ENCODE measurements at places on chromosomes 7 and 10.

GRCh38 chr10:80500572-80501380 is 36.9 kb upstream of the SH2D4B start:
- DNase-seq = no peak

GRCh38 chr10:106707657-106708056 is 456.8 kb downstream of the SORCS1 start:
- no peak for DNase-seq

GRCh38 chr7:130281260-130281659 is 11.7 kb upstream of the CPA4 start:
- no peak for DNase-seq

DNA sequence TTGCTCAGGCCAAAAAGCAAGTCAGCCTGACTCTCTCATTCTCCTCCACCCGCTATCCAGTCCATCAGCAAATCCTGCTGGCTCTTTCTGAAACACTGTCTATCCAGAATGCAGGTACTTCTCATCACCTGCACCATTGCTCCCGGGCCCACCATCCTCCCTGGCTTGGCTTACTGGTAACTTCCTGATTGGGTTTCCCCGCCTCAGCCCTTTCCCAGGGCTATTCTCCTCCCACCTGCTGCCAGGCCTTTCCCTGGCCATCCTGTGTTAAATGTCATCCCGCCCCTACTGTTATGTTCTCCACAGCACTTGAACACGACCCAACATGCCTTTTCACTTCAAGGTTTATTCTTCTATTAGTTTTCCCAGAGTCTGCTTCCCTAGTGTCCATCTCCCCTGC is 124.0 kb downstream of the CNNM2 start:
- no peak for DNase-seq

DNA sequence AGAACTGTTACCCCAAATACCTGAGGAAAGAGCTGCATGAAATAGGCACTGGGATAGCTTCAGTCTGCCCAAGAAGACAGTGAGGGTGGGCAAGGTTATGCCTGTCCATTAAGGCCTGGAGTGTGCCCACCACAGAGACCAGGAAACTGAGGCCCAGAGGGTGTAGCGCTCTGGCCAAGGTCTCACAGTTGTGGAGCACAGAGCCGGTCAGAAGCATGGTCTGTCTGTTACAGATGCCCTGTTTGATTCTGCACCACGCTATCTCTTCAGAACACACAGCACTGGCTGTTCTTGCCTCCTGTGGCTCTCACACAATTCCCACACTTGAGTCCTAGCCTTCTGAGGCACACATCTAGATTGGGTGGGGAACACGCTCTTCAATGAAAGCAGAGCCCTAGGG is 261.4 kb downstream of the GRID1 start:
- DNase-seq = no peak

- DNase-seq = no peak
Observed at GRCh38 chr10:112615269-112615668, 168.3 kb downstream of the VTI1A start.

- DNase-seq = no peak
Observed at GRCh38 chr7:76310102-76310957, 7.9 kb downstream of the HSPB1 start.

- no peak for DNase-seq
Observed at GRCh38 chr7:44308596-44309270, 16.7 kb downstream of the CAMK2B start.

DNA sequence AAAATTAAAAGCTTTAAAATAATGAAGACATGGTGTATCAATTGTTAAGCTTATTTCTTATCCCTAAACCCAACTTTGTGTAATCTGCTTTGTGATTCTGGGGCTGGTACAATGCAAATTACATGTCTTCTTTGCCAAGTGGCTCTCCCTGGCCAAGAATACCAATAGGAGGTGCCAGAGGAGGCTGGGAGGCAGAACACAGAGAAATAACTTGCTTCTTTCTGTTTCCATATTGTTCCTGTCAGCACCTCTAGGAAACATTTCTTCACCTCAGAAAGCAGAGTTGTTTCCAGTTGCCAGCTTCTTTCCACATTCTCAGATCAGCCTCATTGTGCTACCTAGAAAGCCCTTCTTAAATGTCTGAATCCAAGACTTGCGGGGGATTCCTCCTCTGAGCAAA is 174.4 kb downstream of the MDFIC start:
- DNase-seq = no peak

GRCh38 chr7:147992698-147993097 is 597.9 kb upstream of the C7orf33 start:
- no peak for DNase-seq

- DNase-seq = no peak
Observed at GRCh38 chr10:105149371-105149891, 508.3 kb downstream of the SORCS3 start.

DNA sequence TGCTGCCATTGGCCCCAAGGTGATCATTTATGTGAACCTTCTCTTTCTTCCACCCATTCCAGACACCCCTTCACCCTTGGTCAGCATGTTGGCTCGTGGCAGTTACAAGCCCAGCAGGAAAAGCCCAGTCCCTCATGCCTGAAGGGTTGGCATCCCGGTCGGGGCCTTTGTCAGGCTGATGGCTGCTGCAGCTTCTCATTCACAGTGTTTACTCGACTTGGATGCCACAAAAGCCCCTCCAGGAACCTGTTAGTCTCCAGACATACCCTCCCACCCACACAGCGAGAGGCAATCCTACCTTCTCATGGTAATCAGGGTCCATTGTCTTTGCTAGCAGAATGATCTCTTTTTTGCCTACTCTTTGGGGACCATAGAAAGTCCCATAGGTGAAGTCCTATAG is 200.8 kb upstream of the PFKP start:
- no peak for DNase-seq

DNA sequence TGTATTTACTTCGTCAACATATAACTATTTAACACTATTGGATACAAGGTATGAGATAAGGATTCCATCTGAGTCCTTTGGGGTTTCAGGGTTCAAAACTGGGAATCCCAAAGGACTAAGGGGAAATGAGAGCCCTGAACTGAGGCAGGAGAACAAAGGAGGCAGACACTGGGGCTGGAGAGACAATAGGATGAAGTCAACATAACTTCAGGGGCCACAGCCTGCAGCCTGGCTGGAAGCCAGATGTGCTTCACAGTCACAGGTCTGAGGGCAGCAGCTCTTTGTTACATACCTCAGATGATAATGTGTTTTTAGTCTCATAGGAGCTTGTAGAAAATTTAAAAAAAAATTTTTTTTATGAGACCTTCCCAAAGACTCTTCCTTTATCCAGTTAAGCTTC is 73.3 kb downstream of the NRF1 start:
- DNase-seq = no peak

DNA sequence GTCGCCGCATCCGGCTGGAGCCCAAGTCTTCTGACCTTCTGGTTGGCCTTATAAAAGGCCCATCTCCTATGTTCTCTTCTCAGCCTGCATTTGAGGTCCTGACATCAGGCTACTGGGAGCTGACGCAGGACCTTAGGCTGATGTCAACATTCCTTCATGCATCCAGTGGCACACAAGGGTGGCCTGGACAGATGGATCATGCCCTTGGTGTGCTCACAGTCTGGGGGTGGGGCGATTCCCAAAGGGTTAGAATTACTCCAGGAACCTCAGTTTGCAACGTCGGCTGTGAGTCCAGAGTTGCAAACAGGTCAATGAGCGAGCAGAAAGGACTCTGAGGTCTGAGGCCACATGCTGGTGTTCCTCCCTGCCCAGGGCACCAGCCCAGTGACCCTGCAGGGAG is 8.2 kb upstream of the CLIP2 start:
- no peak for DNase-seq

DNA sequence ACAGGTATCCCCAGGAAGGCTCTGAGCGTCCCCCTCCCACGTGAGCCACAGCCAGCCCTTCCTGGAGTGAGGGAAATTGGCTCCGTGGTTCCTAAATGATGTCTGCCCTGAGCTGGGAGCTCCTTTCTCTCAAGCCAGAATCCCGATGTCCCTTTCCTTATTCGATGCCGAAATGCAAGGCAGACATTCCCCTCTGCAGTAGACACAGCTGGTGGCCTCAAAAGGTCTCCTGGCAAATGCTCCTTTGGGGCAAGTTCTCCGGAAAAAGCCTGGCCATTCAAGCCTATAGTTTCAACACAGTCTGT is 98.9 kb downstream of the HIP1 start:
- DNase-seq = no peak

DNA sequence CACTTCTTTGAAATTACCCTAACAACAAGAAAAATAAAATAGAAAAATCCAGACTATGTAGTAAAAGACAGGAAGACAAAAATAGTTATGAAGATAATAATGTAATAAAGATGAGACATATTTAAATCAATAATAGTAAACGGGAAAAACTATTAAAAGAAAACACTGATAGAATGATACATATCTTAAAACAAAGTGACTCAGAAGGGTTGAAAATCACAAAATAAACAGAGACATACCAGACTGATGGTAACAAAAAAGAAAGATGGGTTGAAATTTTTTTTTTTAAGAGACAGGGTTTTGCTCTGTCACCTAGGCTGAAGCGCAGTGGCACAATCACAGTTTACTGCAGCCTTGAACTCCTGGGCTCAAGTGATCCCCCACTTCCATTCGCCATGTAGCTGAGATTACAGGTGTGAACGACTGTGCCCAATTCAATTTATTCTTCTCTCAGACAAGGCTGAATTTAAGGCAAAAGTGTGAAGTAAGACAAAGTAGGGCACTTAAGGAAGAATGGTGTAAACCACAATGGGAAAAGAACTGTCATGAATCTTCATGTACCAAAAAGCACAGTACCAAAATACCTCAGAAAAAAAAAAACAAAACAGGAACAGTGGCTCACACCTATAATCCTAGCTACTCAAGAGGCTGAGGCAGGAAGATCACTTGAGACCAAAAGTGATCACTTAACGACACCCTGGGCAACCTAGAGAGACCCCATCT is 47.4 kb downstream of the LMBR1 start:
- no peak for DNase-seq

DNA sequence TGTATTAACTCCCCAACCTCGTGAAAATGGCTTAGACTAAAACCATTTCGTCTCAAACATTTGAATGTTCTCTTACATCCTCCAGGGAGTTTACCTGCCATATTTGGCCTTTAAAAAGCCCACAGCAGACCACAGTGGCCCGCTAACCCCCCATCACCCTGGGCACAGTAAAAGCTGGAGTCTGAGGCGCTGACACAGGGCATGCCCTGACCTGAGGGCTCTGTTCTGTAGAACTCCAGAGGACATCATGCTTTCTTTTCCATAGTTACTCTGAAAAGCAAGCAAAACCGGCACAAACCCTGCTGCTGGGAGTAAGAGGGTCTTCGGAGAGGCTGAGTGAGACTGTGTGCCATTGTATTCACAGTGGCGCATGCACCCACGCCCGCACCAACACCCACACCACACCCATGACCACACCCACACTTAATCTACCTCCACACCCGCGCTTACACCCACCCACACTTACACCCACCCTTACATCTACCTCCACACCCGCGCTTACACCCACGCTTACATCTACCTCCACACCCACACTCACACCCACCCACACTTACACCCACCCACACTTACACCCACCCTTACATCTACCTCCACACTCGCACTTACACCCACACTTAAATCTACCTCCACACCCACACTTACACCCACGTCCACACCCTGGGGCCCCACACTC is 32.1 kb downstream of the LRRC27 start:
- DNase-seq = no peak

DNA sequence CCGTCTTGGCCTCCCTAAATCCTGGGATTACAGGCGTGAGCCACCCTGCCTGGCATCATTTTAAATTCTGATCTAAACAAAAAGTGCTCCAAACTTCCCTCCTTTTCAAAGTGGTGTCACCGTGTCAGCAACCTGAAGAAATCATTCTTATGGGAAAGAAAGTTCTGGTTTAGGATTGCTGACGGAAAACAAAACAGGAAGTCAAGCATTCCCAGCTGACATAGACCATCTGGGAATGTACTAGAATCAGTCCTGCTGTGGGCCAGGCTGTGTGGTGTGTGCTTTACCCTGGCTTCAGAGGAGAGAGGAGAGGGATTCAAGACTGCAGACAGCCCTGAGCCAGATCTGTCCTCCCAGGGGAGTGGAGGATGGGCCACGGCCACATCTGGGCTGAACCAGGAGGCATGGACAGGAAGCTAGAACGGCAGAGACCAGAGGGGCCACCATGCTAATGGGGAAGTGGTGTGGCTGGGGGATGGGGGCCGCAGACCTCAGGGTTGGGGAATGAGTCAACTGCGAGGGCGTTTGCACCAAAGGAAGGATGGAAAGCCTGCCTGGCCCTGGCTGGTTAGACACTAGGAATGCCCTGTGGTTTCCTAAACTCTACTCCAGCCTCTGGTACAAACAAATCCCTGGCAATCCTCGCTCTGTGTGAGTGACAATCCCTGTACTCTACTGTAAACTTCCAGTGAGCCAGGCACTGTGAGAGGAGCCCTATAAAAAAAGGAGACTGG is 16.7 kb upstream of the CLIP2 start:
- peak; percentile 76 for DNase-seq

GRCh38 chr7:100034871-100035510 is 14.6 kb upstream of the ZSCAN21 start:
- DNase-seq = no peak

DNA sequence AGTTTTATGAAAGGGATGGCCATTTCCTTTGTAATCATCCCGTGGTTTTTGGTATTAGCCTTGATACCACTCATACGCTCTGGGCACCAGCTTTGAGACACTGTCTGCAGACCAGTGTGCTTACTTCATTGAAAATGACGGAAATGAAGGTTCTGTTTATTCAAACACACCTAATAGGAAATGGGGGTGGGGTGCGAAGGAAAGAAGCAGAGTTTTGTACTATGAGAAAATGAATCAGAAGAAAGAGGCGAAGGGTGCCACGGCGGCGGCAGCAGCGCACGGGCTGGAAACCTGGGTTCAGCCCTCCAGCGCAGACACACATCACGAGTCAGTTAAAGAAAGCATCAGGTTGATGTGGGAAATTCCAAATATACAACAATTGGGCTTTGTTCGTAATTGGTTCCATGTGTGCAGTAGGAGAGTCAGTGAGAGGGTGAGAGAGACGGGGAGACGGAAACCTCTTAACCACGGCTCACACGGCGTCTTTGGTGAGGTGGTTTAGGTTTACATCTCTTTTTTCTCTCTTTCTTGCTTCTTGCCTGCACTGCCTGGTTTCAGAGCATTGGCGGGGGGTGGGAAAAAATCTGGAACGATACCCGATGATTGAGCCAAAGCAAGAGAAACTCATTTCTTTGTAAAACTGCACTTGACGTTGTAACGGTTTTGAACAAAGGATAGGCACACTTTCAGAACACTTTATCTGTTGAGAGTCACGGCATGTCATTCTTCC is 321.2 kb downstream of the FRMD4A start:
- DNase-seq = no peak

DNA sequence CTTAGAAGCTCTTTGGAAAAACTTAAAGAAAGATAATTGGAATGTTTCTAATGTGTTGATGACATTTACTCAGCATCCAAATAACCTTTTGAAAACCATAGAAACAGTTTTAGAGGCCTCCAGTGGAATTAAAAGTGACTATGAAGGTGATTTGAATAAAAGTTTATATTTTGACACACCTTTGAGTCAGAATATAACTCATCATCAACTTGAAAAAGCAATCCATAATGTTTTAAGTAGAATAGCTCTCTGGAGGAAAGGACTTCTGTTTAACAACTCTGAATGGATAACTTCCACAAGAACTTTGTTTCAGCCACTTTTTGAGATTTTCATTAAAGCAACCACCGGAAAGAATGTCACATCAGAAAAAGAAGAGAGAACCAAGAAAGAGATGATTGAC is 108.2 kb downstream of the ABCA13 start:
- DNase-seq = no peak
